Foreskin fibroblast (primary cell): ENCODE measurements at places on chromosomes 4 and X.

DNA sequence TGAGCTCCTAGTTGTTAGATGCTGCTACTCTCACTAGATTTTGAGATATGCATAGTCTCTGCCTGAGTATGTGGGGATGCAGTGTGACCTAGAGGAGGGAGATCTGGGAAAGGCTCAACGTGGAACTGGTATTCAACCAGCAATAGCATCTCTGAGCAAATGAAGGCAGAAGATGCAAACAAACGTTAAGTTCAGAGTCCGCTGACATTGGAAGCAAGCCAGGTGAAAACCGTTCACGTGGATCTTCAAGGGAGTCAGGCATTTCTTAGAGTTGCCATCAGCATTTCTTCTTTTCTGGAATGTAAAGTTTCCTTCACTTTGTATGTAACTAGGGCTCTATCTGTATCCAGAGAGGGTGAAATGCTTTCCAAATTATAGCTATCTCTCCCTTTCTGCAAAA, 59.9 kb downstream of the C4orf51 start:
- DNase-seq: no peak

DNA sequence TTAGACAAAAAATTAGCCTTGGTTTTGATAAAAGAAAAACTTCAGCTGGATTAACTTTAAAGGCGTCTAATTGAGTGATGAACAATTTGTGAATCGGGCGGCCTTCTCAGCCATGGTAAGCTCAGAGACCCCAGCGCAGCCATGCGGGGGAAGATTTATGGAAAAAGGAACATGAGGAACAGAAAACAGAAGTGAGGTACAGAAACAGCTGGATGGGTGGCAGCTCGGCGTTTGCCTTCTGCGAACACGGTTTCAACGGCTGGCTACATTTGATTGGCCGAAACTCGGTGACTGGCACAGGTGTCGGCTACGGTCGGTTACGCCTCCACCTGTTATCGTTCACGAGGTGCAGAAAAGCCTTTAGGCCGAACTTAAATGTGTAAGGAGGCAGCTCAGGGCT, 401.4 kb upstream of the FAT1 start:
- no peak for DNase-seq

DNA sequence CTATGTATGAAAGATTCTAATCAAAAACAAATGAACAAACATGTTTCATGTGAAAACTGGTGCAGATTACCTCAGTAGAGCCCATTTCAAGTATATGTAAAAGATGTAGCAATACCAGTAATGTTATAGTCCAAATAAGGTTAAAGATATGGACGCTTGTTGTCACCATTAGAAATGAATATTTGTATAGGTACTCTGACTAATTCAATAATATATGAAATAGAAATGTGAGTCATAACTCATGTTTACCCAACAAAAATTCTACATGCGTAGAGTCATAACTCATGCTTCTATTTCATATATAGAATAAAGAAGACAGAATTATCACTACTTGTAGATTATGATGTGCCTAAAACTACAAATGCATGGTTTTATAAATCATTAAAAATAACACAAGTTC, 739.1 kb upstream of the DIAPH2 start:
- DNase-seq: no peak

DNA sequence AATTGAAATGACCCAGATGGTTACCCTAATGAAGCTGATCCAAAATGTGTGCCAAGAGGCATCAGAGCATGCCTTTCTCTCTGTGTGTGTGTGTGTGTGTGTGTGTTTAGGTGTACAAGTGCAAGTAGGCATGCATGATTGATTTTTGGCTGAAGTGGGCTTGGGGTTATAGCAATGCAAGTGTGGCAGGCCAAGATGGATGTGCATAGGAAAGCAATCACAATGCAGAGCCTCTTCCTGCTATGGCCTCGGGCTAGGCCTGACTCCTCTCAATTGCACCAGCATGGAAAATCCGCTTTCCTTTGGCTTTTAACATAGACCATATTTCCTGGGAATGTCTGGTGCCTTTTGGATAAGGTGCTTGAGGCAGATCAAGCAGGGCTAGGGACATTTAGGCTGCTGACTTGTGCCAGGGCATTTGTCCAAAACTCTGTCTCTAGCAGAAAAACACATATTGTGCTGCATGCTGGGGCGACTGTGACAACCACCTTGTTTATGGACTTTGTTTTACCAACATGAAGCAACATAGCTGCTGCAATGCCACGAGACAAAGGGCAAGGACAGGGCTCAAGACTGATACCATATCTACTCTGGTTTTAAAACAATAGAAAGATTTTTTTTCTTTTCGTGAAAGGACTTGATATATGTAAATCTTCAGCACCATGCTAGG, 395.7 kb downstream of the RAPGEF2 start:
- DNase-seq: no peak

DNA sequence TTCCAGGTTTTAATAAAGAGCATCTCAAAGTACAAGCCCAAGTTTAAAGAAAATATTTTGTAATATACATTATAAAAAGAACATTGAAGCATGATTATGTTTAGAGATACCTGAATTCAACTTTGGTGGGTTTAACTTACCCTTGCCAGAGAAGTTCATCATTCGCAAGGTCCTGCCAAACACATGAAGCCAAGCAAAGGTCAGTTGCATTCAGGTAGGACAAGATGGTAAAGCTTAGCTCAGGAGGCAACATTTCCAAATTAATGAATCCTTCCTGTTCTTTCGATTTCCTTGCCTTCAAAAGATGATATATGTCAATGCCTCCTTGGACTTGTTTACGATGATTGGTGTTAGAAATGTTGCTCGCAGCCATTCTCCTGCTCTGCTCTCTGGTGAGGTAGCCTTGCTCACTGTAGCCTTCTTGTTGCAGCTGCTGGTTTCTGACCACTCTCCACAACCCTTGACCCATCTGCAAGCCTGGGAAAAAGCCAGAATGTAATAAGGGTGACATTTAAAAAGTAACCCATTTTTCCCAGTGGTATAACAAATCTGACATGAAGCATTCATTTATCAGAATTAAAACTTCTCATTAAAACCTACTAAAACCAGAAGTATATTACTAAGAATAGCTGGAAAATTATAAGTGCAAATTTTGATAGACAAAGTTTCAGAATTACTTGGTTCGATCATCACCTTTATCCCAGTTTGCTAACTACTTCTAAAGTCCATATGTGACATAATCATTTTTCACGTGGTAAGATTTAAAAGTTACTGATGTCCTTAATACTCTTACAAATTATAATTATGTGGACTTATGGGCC, 20.6 kb downstream of the FBXO8 start:
- DNase-seq: no peak
